ENCODE measurements at places on chromosomes 11 and 22.

DNA sequence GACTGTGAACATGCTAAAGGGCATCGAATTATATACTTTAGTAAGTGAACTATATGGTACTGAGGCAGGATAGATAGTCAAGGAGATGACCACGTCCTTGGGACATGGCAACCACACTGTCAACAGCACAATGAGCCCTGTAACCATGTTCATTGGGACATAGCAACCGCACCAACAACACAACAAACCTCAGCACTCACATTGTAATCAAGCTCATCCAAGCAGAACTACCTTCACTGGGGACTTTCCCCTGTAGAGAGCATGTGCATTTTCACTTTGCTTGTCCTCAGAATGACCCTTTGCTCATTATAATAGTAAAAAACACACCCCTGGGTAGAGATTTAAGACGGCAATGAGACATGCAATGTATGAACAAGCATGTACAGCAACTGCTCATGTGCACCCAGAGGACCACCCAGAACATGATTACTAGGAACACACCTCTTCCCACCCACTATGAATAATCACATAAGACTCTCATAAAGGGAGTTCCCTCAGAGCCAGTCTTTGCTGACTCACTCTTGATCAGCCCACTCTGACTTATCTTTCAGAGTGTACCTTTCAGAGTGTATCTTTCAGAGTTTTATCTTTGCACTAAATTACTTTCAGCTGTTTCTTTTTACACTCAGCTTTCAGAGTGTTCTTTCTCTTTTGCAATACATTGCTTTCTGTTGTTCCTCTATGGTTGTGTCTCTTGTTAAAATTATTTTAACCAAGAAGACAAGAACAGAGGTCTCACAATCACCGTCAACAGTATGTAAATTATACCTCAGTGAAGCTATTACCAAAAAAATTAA, 4.1 kb upstream of the PLAAT2 start:
- DNase-seq, result no peak

GRCh38 chr11:767238-767637, 10.0 kb downstream of the GATD1 start:
- DNase-seq, result no peak

DNA sequence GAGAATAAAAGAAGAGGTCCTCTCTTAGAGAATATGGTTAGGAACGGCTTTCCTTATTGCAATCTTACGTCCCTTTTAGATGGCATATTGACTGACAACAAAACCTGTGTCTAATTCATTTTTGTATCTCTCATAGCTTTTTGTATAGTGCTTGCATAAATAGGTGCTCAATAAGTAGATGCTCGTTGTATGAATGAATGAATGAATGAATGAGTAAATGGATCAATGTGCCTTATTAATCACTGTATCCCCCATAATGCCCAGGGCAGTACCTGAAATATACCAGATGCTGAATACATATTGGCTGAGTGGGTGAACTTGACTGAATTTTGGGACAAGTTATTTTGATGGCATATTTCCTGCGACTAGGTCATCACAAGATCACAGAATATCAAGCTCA, 97.9 kb downstream of the SERGEF start:
- DNase-seq, result no peak

DNA sequence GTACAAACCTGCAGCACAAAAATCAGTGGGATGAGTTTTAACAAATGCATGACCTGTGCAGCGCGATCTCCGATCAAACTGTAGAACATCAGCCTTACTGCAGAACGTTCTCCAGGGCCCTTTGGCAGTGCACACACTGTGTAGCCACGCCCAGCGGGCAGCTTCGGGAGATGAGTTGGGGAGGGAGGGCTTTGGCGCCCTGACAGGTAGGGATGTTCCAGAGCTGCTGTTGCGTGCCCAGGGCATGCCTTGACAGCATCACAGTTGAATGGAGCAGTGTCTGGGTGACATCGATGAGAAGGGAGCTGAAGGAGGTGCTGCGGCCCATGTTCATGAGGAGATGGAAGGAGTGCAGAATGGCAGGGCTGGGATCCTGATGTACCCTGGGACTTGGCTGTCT, 80.2 kb downstream of the TBC1D22A start:
- no peak for DNase-seq

DNA sequence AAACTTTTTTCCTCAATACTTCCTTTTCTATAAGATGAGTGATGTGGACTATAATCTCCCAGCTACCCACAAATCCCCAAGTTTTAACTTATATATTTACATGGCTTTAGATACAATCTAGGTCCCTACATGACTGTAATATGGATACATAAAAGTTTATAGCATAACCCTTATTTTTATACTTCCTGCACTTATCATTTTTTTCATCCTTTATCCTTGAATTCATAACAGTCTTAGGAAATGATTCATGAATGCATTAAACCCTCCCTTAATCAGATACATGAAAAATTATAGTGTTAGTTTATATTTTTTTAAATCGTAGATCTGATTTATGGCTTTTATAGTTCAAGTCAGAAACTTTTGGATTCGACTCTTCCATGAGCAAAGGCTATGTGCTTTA, 195.8 kb downstream of the MAML2 start:
- no peak for DNase-seq

DNA sequence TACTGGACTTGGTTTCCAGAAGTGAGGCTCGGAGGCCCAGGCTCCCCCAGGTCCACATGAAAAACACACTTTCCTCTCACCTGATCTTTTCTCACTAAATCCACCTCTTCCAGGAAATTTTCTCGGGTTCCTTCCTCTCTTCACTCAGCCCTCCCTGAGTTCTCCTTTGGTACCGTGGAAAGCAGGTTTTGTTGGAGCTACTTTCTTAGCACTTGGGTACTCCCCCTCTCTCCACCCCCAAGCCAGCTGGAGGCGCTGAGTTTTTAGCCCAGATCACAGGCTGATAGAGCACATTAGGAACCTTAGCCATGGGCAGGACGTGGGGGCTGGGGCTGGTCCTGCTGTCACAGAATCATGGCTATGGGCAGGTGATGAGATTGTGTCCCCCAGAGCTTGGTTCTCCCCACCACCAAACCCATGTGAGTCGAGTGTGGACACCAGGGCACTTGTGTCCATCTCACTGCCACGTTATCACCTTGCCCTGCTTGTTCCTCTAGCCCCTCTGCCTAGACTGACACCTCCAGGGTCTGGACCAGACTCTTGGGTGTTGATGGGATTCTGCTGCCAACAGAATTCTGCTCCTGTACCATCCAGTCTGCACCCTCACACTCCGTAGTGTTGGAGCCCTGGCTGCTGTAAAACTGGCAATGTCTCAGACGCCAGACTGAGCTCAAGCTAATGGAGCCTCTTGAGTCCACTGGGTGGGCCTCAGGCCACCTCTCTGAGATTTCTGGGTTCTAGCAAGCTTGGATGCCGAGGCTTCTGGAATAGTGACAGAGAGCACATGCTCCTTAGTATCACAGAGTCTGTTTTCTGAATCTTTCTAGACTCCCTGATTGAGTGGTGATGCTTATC, 74.9 kb upstream of the NARS2 start:
- no peak for DNase-seq

DNA sequence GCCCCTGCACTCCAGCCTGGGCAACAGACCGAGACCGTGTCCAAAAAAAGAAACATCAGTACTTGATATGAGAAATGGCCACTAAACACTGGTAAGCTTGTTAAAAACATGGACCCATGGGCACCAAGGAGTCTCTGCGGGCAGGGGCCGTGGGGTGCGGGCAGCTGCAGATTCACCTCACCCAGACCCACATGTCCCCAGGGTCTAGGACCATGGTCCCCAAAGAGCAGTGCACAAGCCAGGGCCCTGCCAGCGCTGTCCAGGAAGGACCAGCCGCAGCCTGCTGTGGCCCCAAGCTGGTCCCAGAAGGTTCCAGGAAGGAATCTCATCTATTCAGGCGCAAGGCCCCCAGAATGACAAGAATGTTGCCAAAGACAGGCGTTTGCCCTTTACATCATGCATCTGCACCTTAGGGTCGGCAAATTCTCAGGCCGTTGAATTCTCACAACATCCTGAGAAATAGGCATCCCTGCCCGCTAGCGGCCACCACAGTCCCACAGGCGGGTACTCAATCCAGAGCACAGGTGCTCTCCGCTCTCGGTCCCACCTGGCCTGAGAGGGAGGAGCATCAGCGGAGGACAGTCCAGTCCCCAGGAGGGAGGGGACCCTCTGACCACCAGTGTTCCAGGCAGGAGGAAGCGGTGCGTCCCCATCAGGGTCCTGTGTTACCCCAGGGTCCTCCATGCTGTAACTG, 9.5 kb downstream of the YPEL1 start:
- no peak for DNase-seq

GRCh38 chr11:128551611-128552335, 35.6 kb downstream of the ETS1 start:
- no peak for DNase-seq

- no peak for DNase-seq
These were observed 75.8 kb downstream of the GAB2 start for GRCh38 chr11:78341841-78342240.

DNA sequence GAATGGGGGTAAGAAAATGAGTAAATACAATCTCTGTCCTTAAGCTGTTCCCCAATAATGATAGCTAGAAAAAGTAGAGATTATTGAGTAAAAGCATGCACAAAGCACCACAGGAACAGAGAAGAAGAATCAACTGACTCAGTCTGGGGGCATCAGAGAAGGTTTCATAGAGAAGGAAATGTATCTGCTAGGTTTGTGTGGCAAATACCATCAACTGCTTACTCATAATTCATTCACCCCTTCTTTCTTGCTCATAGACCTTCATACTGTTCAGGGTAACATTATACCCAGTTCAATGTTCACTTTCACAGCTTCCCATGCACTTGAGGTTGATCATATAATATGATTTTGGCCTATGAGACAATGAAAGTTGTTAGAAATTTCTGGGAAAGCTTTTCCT, 85.2 kb upstream of the SCUBE2 start:
- DNase-seq, result no peak

DNA sequence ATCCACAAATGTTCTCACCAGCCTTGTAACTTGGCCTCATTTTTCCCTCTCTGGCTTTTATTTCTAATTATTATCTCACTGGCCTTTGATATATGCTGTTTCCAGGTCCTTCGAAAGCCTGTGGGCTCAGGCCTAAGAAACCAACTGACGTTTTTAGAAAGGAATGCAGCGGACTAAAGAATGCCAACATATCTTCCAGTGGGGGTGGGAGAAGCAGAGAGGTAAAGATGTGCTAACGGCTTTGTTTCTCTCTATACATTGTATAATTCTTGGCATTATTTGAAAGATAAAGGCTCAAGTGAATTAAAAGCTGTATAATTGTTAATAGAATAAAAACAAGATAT, 28.2 kb downstream of the OR6Q1 start:
- DNase-seq, result no peak

DNA sequence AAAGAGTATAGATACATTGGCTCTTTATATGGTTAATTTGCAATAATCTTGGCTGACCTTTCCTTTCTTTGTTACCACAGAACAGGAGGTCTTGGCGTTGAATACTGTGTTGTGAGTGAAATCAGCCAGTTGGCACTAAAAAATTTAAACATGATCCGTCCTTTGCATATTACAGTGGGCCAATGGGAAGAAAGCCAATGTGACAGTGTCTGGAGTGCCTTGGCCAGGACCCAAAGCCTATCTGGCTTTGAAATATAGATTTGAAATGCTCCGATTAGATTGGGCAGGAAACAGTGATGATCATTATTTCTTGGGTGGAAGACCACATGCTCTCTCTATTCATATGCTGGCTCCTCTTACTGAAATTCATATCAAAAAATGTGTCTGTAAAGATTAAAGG, 339.6 kb upstream of the ANO3 start:
- no peak for DNase-seq

GRCh38 chr11:8638300-8638699, 44.2 kb downstream of the TRIM66 start:
- DNase-seq, result no peak

All from tibial nerve (tissue), 4 donors.